Hematopoietic multipotent progenitor cell treated with erythropoietin and hydrocortisone succinate and interleukin-3 and kit ligand, for 6 days (in vitro differentiated cells): ENCODE measurements at places on chromosomes 6 and 20.

DNA sequence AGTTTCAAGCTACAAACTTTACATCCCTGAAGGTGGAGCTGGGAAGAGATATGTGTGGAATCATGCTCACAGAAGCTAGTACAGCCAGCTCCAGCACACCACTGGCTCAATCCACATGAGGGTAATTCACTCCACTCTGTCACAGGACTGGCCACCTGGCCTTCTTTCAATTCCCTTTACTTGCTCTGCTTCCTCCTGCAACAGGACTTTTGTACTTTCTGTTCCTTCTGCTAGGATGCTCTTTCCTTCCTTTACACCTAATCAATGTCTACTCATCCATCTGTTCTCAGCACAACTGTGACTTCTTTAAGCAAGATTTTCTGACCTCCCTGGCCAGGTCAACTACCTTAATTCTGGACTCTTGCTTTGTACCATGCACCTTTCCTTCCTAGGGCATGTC, 39.4 kb upstream of the MYB start:
- no peak for DNase-seq

- no peak for DNase-seq
Measured at GRCh38 chr20:24359321-24360027, 110.0 kb upstream of the SYNDIG1 start.

DNA sequence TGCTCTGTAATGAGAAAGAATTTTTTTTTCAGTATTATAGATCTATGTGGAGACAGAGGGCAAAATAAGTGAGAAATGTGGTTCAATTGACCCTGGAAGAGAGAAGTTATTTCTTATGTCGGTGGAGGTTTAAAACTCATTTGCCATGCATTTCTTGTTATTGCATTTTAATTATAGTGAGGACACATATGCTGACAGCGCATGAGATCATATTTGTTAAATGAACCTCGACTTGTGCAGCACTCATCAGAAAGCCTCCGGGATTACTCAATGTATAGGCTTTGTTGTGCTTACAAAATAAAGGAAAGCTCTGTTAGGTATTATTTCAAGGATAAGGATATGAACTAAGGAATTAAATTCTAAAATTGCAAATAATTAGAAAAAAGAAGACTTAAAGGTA, 915.1 kb upstream of the MAP3K7 start:
- no peak for DNase-seq

GRCh38 chr20:57601211-57601570, 19.0 kb downstream of the ZBP1 start:
- DNase-seq: no peak

DNA sequence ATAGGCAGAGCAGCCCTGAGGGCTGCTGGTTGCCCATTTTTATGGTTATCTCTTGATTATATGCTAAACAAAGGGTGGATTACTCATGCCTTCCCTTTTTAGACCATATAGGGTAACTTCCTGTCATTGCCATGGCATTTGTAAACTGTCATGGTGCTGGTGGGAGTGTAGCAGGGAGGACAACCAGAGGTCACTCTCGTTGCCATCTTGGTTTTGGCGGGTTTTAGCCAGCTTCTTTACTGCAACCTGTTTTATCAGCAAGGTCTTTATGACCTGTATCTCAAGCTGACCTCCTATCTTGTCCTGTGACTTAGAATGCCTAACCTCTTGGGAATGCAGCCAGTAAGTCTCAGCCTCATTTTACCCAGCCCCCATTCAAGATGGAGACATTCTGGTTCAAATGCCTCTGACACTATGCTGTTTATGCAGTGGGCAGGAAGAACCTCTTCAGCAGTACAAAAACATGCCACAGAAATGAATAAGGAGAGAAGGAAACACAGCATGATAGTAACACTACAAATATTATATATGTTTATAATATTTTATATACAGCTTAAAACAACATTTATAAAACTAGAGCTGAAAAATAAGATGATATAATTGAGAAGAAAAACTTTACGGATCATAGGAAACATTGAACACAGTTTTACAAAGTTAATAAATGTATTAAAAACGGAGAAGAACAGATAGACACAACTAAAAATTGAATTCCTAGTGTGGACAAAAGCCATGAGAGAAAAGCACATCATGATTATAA, 58.9 kb upstream of the SAMD5 start:
- DNase-seq: no peak
